Sigmoid colon (tissue), 7 donors: ENCODE measurements at places on chromosomes 4 and X. TPM values are rescaled to one million over a fixed set of nuclear protein-coding genes. Genes with fewer than 3 reads are reported as not detected.

DNA sequence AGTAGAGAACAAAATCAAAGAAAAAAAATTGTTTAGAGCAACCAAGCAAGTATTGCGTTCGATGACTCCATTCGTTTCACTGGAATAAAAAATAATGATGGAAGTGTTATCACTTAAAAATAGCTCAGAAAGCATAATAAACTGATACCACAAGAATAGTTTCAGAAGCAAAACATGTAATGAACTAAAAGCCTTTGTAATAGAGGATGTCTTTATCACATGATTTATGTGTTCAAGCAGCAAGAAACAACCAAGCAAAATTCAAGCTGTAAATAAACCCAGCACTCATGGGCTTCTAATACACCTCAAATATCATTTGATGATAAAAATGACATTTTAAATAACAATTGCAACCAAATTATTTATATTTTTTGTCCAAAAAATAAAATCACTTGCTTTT, 192.2 kb downstream of the NDST4 start:
- no peaks in the 10 kb centered on the region for H3K4me1 ChIP-seq
- no peaks in the 10 kb centered on the region for H3K36me3 ChIP-seq
- H3K27ac ChIP-seq: no peak overlapping the region
- no peak overlapping the region for H3K4me3 ChIP-seq

Gene LRCH2
- total RNA-seq: 41.5 TPM

Gene KCTD8
- total RNA-seq: 1.4 TPM

- DNase-seq: no peak
- H3K27me3 ChIP-seq: no peaks in the 10 kb centered on the region
- H3K4me1 ChIP-seq: no peaks in the 10 kb centered on the region
- no peak overlapping the region for H3K27ac ChIP-seq
- H3K36me3 ChIP-seq: no peaks in the 10 kb centered on the region
Observed at GRCh38 chr4:163762741-163763140, 268.3 kb downstream of the TMA16 start.

DNA sequence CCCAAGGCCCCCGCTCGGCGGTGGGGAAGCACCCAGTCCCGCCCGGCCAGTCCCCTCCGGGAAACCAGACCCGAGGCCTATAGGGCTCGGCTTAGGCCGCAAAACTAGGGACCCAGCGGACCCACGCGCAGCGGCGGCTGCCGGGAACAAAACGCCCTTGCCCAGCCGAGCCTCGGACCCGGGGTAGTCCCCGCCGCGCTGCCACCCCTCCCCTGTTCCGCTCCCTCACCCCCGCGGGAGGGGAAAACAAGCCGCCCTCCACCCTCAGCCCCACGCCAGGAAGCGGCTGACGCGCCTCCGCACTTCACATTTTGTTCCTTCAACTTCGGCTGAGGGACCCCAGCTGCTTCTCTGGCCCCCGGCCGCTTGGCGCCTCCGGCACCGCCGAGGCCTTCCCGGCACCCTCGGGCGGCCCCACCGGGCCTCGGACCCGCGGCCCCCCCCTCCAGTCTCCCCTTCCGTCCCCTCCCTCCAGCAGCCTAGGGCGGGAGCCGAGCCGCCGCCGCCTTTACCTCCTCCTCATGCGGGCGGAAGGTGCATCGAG, 694 bp downstream of the PDS5A start:
- H3K4me3 ChIP-seq: peak overlapping the region; percentile 98
- peaks cover 29% of the 10 kb centered on the region for H3K36me3 ChIP-seq
- peak; percentile 71 for DNase-seq
- no peaks in the 10 kb centered on the region for H3K27me3 ChIP-seq

- no peak for DNase-seq
- H3K27ac ChIP-seq: no peak overlapping the region
- no peaks in the 10 kb centered on the region for H3K36me3 ChIP-seq
- no peaks in the 10 kb centered on the region for H3K27me3 ChIP-seq
- H3K4me1 ChIP-seq: no peaks in the 10 kb centered on the region
- H3K4me3 ChIP-seq: no peak overlapping the region
Observed at GRCh38 chr4:140684314-140684713, 71.9 kb downstream of the TBC1D9 start.

Gene NWD2
- total RNA-seq: 0.71 TPM

Gene ADAMTS3
- 1.9 TPM for total RNA-seq

- no peaks in the 10 kb centered on the region for H3K27me3 ChIP-seq
- no peak for DNase-seq
- H3K4me3 ChIP-seq: no peak overlapping the region
- no peaks in the 10 kb centered on the region for H3K36me3 ChIP-seq
- H3K4me1 ChIP-seq: no peaks in the 10 kb centered on the region
- no peak overlapping the region for H3K27ac ChIP-seq
Observed at GRCh38 chr4:175369087-175369486, 443.0 kb downstream of the GPM6A start.

DNA sequence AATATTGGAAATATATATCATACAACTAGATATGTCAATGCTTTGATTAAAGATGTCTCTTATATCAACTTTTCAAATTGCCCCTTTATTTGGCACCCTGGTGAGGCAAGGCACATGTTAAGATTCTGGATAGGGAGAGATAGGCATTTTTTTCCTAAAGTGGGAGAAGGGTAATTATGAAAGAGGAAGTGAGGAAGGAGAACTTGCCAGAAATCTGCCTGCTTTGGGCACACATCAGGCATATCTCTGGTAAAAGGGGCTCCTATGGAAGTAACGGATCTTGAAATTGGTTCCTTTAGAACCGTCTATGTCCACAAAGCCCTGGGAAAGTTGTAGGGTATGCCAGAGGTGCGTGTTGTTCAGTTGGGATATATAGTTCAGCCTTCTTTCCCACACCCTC, 5.7 kb downstream of the IL15 start:
- no peaks in the 10 kb centered on the region for H3K4me1 ChIP-seq
- H3K4me3 ChIP-seq: no peak overlapping the region
- no peaks in the 10 kb centered on the region for H3K36me3 ChIP-seq
- no peak overlapping the region for H3K27ac ChIP-seq
- H3K27me3 ChIP-seq: no peaks in the 10 kb centered on the region

DNA sequence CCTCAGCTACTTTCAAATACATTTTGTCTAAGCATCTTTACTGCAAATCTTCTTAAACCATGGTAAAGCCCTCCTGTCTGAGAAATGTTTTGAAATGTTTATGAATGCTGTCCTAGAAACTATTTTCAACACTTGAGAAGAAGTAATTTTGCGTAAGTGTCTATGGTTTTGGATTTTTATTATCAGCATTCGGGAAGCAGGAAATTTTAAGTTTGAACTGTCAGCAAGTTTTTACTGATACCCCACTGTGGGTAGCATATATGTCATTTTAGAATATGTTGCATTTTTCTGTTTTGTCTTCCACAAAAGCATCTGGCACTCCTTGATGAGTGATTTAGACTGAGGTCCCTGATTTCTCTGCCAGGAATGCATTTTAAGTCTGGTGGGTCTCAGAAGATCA, 302.4 kb upstream of the GIMD1 start:
- no peaks in the 10 kb centered on the region for H3K27me3 ChIP-seq
- no peaks in the 10 kb centered on the region for H3K4me1 ChIP-seq
- H3K36me3 ChIP-seq: no peaks in the 10 kb centered on the region

Gene SEL1L3
- total RNA-seq: 8.1 TPM

DNA sequence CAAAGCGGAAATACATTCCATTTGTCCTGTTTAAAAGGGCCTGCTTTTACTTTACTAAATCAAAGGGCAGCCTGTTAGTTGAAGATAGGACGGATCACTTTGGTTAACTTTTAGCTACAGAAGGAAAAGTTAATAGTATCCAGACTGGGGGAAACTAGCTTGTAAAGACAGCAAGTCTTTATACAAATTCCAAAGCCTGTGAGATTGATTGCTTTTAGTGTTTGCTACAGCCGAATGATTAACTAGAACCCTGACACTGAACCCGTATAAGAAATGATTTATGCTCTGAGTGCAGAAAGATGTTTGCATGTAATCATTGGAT, 93.4 kb downstream of the FRAS1 start:
- no peak overlapping the region for H3K4me3 ChIP-seq
- H3K27me3 ChIP-seq: no peaks in the 10 kb centered on the region
- no peaks in the 10 kb centered on the region for H3K4me1 ChIP-seq
- no peaks in the 10 kb centered on the region for H3K36me3 ChIP-seq
- DNase-seq: no peak
- no peak overlapping the region for H3K27ac ChIP-seq

DNA sequence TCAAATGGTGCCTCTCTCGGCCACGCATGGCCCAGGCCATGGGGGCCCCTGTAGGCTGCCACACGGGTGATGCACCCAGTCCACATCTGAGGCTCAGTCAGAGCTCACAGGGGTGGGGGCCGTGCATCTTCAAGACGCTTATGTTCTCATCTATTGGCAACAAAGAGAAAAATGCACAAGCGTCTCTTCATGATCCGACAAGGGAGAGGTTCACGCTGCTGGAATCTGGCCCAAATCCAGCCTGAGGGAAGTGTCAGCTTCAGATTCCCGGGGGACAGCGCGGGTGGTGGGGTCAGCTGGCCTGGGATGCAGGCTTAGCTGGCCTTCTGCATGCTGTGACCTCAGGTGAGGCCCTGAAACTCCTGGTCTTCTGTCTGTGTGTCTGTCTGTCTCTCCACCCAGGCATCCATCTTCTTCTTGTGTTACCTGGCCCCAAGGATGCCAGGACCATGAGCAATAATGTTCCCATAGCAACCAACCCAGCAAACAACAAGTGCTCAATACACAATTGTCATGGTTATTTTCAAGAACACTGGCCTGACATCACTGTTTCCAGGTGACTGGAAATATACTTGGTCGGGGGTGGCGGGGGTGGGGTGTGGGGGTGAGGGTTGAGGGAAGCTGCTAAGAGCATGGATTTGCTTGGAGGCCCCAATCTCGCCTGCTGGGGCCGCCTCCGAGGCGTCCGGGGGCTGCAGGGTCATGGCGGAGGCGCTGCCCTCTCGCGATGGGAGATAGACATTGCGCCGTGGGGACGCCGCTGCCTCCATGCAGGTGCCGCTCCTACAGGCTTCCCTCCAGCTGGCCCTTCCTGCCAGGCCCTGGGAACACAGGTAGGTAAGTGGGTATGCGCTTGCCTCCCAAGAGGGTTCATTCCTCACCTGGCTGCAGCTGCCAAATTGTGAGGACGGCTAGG, 48.3 kb downstream of the ABLIM2 start:
- H3K27ac ChIP-seq: no peak overlapping the region
- no peaks in the 10 kb centered on the region for H3K27me3 ChIP-seq
- H3K36me3 ChIP-seq: no peaks in the 10 kb centered on the region
- no peaks in the 10 kb centered on the region for H3K4me1 ChIP-seq
- H3K4me3 ChIP-seq: no peak overlapping the region
- DNase-seq: no peak

Gene TMSB15A
- total RNA-seq: 3.6 TPM

- no peak for DNase-seq
- H3K4me1 ChIP-seq: peaks cover 12% of the 10 kb centered on the region
- H3K4me3 ChIP-seq: no peak overlapping the region
- H3K27me3 ChIP-seq: no peaks in the 10 kb centered on the region
- H3K27ac ChIP-seq: no peak overlapping the region
Observed at GRCh38 chr4:57136281-57136680, 26.1 kb upstream of the IGFBP7 start.

Gene TEX13C
- total RNA-seq: not detected

DNA sequence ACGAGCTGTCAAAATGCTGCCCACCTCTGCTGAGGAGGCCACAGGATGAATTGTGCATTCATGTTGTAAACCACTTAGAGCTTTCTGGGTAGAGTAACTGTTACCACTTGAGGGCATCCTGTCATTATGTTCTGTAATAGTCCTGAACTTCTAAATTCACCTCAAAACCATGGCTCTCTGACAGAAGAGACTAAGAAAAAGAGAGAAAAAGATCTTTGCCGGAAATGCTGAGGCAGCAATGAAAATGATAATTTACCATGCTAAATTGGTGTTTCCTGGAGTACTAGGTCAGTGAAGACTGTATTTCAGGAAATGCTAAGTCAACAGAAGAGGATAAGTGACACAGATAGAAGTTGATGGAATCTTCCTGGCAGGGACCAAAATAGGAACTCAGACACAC, 942.3 kb upstream of the SLIT2 start:
- H3K4me1 ChIP-seq: no peaks in the 10 kb centered on the region
- DNase-seq: no peak
- no peak overlapping the region for H3K4me3 ChIP-seq
- H3K27ac ChIP-seq: no peak overlapping the region
- H3K27me3 ChIP-seq: no peaks in the 10 kb centered on the region
- no peaks in the 10 kb centered on the region for H3K36me3 ChIP-seq

GRCh38 chr4:6357476-6357875, 87.8 kb downstream of the WFS1 start:
- no peak overlapping the region for H3K27ac ChIP-seq
- no peaks in the 10 kb centered on the region for H3K27me3 ChIP-seq
- no peak overlapping the region for H3K4me3 ChIP-seq
- DNase-seq: no peak
- no peaks in the 10 kb centered on the region for H3K36me3 ChIP-seq

DNA sequence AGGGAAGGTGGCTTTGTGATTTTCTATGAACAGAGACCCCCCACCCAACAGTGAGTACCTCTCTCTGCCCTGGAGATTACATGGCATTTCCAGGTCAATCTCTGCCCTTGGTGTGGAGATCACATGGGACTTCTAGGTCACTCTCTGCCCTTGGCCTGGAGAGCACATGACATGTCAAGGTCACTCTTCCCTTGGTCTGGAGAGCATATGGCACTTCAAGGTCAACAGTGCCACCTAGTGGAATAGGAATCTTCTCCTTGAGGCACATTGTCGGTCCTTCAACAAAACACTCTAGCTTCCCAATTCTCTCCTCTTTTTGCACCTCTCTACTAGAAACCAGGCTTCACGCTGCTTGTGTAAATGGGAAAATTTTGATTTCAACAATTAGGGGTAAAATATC, 66.2 kb upstream of the TACR3 start:
- H3K4me1 ChIP-seq: no peaks in the 10 kb centered on the region
- H3K36me3 ChIP-seq: no peaks in the 10 kb centered on the region
- H3K27me3 ChIP-seq: no peaks in the 10 kb centered on the region
- H3K4me3 ChIP-seq: no peak overlapping the region
- no peak overlapping the region for H3K27ac ChIP-seq
- DNase-seq: no peak

DNA sequence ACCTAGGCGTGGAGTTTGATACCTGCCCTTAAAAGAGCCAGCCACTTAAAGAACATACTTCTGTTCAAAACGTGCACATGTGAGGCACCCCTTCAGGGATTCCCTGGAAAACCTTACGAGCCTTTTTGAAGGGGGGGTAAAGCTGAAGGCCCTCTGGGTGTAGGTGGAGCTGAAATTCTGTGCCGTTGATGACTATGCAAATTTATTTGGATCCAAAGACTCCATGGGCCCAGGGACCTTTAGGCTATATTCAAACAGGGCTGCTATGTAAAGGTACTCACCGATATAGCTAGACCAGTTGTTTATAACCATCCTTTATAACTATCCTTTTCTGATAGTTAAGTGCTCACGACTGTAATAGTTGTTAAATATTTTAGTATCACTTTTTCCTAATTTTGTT, 40.3 kb upstream of the NFXL1 start:
- no peaks in the 10 kb centered on the region for H3K27me3 ChIP-seq
- DNase-seq: no peak
- H3K36me3 ChIP-seq: no peaks in the 10 kb centered on the region
- no peak overlapping the region for H3K4me3 ChIP-seq
- H3K27ac ChIP-seq: no peak overlapping the region
